GM23248 (cell line): ENCODE measurements at places on chromosomes 4 and X. TPM values are rescaled to one million over a fixed set of nuclear protein-coding genes. Genes with fewer than 3 reads are reported as not detected.

- DNase-seq: no peak
Measured at GRCh38 chr4:1216869-1217294, 32.0 kb downstream of the CTBP1 start.

DNA sequence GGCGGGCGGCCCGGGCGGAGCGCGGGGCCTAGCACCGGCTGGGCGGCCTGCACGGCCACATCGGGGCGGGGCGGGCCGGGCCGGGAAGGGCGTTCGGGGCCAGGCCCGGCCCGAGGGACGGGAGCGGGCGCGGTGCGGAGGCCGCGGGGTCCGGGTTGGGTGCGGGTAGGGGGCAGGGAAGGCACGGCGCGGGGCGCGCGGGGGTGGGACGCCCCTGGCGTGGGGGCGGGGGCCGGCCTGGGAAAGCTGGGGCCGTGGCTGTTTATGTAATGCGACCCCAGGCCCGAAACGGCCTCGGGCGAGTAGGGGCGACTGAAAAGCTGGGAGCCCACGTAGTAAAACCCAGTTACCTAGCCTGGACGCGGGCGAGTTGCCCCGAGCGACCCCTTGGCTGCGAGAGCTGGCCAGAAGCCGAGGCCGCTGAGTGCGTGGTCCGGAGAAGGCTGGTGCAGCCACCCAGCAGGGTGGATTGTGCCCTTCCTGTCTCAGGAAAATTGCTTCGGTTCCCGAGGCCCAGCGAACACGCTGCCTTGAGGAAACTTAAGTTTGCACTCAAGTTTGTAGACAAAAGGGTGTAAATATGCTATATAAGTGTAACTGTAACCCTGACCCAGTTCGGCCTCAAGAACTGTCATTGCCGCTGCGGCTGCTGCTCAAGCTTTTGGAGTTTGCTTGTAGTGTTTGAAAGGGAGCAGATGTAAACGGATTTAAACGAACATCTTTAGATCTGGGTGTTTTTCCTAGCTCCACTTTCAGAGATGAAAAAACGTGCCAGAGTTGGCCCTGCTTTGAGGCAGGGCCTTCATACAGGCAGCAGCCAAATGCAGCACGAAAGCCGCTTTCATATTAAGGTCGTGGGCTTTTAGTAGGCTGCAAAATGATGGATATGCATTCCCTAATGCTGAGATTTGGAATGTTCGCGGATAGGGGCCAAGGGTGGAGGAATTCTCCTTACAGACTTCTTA is 674 bp downstream of the SEC24B start:
- DNase-seq: peak; percentile 66

GRCh38 chr4:70183168-70183939 is 12.2 kb upstream of the ODAM start:
- DNase-seq: peak; percentile 74

- no peak for DNase-seq
Measured at GRCh38 chr4:163818673-163819072, 324.2 kb downstream of the TMA16 start.

- no peak for DNase-seq
Measured at GRCh38 chr4:90030953-90031352, 96.2 kb upstream of the CCSER1 start.

- DNase-seq: no peak
Measured at GRCh38 chrX:144297221-144297620, 413.4 kb downstream of the UBE2NL start.

- DNase-seq: peak; percentile 21
Measured at GRCh38 chr4:41506130-41506529, 31.8 kb upstream of the LIMCH1 start.

PROM1 gene
- not detected in 2 replicates for total RNA-seq

XKRX gene
- total RNA-seq: not detected in 2 replicates

DNA sequence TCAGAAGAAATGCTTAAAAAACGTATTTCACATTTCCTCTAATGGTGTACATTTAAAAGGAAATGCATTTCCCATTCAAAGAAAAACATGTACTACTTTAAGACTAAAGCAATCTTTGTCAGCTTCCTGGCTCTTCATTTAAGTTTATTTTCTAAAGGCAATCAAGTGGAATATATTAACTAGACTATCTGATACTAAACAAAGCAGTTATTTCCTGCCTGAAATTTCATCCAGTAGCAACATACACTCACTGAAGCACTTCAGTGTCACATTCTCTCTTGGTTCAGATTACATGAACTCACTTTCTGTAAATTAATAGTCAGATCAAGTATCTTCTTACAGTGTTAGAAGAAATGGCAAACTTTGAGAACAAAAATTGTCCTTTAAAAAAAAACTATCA is 42.5 kb downstream of the LRBA start:
- DNase-seq: no peak

PDHA2 gene
- total RNA-seq: not detected in 2 replicates

DNA sequence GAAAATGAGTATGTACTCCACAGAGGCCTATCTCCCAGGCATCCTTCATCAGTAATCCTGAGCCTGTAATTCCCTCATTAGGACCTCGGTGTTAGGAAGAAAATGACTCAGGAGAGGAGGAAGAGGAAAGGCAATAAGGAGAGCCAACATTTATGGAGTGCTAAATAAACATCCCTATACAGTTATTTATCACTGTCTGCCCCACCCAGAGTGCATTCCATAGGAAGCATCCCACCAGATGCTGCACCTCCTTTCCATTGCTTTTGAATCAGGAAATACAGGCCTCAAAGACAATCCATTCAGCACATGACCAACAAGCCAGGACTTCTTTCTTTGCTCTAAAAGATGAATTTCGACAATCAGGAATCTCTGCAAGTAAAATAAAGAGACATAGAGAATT is 47.6 kb downstream of the USP38 start:
- DNase-seq: no peak

GRCh38 chr4:37068580-37068979 is 176.0 kb upstream of the NWD2 start:
- no peak for DNase-seq

DNA sequence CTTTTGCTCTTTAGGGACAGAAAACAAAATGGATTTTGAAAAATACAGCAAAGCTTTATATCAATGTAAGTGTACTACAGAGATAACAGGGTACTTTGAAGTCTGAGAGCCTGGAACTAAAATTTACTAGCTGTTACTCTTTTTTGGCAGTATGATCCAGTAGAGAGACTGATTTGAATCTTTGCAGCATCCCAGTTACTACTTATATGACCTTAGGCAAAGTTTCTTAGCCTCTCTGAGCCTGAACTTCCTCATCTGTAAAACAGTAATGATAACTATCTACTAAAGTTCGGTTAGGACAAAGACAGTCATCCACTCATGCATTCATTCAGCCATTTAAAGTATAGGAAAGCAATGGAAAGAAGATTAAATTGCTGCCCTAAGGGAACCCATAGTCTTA is 10.1 kb downstream of the BRWD3 start:
- no peak for DNase-seq

GRCh38 chr4:76386566-76387305 is 34.2 kb downstream of the CCDC158 start:
- no peak for DNase-seq

GRIA2 gene
- total RNA-seq: not detected in 2 replicates

DNA sequence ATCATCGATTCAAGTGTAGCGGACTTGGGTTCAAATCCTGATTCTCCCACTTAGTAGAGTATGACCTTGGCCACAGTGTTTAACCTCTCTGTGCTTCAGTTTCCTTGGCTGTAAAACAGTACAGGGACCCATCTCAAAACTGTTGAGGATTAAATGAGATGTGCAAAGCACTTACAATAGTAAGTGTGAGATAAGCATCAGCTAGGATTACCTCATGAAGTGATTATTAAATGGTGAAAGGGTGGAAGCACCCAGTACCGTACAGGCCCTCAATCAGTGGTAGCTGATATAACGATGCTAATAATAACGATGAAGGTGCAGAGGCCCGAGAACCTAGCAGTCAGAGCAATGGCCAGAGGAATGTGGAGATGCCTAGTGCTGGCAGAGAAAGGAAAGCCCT is 45.1 kb downstream of the PRPS1 start:
- peak; percentile 16 for DNase-seq

CHRDL1 gene
- not detected in 2 replicates for total RNA-seq

DNA sequence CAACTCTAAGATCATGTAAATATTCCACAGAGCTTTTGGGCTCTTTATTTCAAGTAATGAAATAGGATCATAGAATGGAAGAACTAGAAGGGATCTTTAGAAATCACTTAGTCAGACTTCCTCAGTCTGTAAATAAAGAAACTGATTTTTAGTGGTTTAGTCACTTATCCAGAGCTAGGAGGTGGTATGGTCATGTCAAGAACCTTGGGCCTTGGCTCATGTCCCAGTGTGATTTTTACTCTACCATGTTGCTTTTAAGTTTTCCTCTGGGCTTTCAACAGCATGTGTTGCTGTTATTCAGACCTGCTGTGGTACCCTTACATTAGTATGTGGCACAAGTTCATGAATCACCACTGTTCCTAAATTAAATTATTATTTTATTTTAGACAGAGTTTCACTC is 184.9 kb downstream of the FRAS1 start:
- DNase-seq: peak; percentile 53

EVC2 gene
- total RNA-seq: 8.0 and 8.1 TPM in 2 replicates

DNA sequence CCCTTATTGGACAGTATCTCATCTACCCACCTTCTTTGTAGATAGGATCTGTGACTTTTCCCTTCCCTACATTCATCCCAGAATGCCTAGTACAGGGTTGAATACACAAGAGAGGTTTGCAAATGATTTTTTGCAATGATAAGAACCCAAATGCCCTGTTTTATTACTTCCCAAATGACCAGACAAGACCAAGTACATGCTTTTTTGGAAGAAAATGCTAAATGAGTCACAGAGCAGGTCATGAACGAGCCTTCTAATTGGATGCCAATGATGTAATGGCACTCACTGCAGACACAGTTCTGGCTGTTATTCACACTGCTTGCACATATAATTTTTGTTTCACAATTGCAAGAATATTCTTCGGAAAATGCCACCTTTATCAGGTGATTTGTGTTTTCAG is 17.8 kb upstream of the GABRQ start:
- peak; percentile 47 for DNase-seq

- DNase-seq: no peak
Measured at GRCh38 chrX:45756557-45756956, 555.9 kb upstream of the DIPK2B start.

DNA sequence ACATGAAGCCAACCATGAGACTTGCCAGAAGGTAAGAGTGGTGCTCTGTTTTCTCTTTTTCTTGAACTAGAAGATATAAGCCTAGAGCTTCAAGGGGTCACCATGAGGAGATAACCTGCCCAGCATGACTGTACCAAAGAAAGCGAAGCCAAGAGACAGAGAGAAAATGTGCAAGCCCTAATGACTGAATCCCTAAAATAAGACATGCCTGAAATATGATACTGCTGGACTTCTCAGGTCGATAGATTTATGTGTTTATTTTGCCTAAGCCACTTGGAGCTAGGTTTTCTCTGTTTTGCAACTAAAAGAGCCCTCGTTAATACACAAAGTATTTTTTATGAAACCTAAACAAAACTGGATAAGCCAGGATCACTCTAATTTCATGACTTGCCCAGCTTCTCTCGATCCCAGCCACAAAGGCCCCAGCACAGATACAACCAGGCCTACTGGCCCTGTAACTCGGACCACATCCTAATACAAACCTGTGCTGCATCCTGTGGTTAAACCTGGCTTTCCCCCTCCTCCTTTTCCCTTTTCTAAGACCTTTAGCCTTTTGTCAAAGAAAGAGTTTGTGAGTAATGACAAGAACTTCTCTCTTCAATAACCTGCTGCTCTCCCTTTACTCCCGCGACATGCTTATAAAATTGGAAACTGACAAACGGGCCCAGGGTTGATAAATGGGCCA is 185.8 kb downstream of the APBB2 start:
- DNase-seq: peak; percentile 9

ASB11 gene
- total RNA-seq: not detected in 2 replicates

GRCh38 chrX:56800801-56801200 is 71.8 kb downstream of the NBDY start:
- DNase-seq: no peak

DNA sequence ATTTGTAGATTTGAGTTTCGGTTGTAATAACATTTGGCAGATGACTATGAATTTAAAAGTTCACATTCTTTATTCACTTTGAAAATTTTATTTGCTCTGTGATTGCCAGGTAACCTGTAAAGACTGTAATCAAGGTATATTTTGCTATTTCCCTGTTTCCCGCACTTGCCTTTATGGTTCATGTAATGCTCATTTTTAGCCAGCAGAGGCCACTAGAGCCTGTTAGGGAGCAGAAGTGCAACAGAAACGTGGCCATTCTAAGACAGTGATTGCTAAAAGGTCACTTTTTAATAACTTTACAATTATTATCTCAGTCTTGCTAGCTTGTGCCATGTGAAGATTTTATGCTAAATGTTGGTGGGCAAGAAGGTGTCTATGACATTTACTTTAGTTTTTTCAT is 12.4 kb downstream of the YIPF6 start:
- DNase-seq: peak; percentile 62

H2BW2 gene
- not detected in 2 replicates for total RNA-seq

ZFP92 gene
- total RNA-seq: 0.11 TPM in 1 of 2 replicates, not detected in the other

GRCh38 chr4:149997881-149998421 is 80.3 kb upstream of the DCLK2 start:
- DNase-seq: peak; percentile 76

DNA sequence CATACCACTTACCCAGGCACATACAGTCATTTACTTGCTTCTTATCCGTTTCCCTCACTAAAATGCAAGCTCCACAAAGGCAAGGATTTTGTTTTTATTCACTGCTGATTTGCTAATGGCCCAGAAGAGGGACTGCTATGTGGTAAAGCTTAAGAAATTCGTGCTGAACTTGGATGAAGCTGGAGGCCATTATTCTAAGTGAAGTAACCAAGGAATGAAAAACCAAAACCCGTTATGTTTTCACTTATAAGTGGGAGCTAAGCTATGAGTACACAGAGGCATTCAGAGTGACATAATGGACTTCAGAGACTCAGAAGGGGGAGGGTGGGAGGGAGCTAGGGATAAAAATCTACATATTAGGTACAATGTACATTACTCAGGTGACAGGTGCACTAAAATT is 47.2 kb downstream of the RAB33B start:
- DNase-seq: peak; percentile 48

PABPC1L2B gene
- not detected in 2 replicates for total RNA-seq

NSUN7 gene
- not detected in 2 replicates for total RNA-seq

TMEM255A gene
- total RNA-seq: not detected in 2 replicates

DNA sequence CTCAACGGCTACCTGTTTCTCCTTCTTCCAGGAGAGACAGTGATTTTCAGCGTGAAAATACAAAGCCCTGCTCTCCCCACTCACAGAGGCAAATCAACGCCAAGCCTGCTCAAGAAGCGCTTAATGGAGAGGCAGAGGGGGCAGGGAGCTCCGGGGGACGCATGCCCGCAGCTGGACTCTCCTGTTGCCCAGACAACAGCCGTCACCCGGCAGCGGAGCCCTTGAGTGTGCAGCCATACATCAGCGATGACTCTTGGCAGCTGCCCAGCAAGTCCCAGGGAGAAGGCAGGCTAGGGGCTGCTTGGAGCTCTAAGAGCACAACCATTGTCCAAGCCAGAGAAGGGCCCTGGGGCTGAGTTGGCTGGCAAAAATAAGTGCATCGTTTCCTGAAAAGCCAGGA is 71.0 kb upstream of the AFAP1 start:
- DNase-seq: no peak

MAGEB17 gene
- total RNA-seq: not detected in 2 replicates

DNA sequence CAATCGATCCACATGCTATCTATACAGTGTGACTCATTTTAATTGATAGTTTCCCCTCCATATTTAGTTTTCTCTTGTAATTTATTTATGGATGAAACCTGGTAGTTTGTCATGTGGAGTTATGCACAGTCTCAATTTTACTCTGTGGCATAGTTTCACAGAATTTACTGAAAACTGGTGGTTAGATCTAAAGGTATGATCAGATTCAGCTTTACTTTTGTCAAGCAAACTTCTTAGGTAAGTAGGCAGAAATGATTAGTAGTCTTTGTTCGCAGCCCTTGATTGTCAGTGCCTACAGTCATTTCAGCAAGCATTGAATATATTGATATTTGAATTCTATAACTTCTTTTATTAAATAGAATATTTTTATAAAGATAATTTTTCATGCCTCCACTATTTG is 2.5 kb downstream of the ADD1 start:
- DNase-seq: no peak

CT45A3 gene
- not detected in 2 replicates for total RNA-seq
